ENCODE measurements at places on chromosomes 7 and 10. TPM values are rescaled to one million over a fixed set of nuclear protein-coding genes. Genes with fewer than 3 reads are reported as not detected.

The CTAGE8 gene
- total RNA-seq = not detected

The C10orf67 gene
- not detected for total RNA-seq

The UBTD1 gene
- total RNA-seq = 0.88 TPM

The TFEC gene
- total RNA-seq = 1.2 TPM

The GPER1 gene
- total RNA-seq = not detected

The NPSR1 gene
- not detected for total RNA-seq

The FOXP2 gene
- total RNA-seq = 0.28 TPM
